ENCODE measurements at places on chromosomes 5 and 9. TPM values are rescaled to one million over a fixed set of nuclear protein-coding genes. Genes with fewer than 3 reads are reported as not detected.

Gene APBA1
- total RNA-seq: 2.0 TPM

Gene SPAAR
- total RNA-seq: 0.33 TPM

Gene PCDH1
- total RNA-seq: 41.8 TPM

Gene SLC34A1
- not detected for total RNA-seq

Gene BTNL8
- not detected for total RNA-seq

Gene SLCO6A1
- total RNA-seq: not detected

Gene PCDHA11
- total RNA-seq: 0.21 TPM

Gene ZNF462
- total RNA-seq: 43.9 TPM

Gene PRLR
- not detected for total RNA-seq

Gene RRAGA
- total RNA-seq: 57.3 TPM

Gene ANKRD31
- total RNA-seq: 0.33 TPM

Gene PURA
- total RNA-seq: 15.2 TPM

Gene PSAT1
- 267 TPM for total RNA-seq

Gene WDR70
- 25.2 TPM for total RNA-seq

Gene SLC6A3
- total RNA-seq: not detected

Gene SLC46A2
- not detected for total RNA-seq

Gene GRM6
- not detected for total RNA-seq

Gene SHISAL2B
- total RNA-seq: not detected

Gene SREK1IP1
- 58.7 TPM for total RNA-seq

Gene ZNF618
- total RNA-seq: 18.0 TPM

Gene INSYN2B
- total RNA-seq: 8.7 TPM

Gene IFNA13
- total RNA-seq: not detected

Gene ELOVL7
- total RNA-seq: 17.8 TPM
